Motor neuron (in vitro differentiated cells): ENCODE measurements at places on chromosomes 5 and 9.

DNA sequence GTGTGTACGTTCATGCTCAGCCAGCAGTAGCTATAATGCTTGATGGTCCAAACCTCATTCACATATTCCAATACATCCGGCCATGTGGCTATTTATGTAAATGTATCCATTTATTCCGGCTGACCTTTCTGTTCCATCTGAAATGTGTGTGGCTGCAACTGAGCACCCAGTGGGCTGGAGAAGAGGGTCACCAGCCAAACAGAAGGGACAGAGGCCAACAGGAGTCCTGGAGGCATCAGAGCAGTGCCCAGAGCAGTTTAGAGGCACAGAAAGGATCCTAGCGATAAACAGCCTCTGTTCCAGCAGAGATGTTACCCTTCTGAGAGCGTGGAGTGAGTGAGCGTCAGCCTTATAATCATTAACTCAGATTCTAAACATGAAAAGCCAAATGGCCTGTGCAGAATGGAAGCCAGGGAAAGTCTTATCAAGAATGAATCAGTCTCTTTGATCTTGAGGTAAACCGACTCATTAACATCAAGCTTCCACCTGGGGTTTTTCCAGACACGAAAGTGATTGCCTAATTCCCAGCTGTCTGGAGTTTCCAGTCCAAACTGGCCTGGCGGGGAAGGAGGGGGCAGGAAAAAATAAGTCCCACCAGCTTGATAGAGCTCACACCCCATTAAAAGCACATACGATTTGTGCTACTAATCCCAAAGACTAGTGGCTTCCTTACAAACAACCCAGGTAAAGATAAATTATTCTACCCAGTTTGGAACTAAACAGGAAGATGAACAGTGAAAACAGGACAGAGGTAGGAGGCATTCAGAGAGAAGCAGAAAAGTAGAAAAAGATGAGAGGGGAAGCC, 55.7 kb downstream of the SUSD1 start:
- ATAC-seq: peak; percentile 53

DNA sequence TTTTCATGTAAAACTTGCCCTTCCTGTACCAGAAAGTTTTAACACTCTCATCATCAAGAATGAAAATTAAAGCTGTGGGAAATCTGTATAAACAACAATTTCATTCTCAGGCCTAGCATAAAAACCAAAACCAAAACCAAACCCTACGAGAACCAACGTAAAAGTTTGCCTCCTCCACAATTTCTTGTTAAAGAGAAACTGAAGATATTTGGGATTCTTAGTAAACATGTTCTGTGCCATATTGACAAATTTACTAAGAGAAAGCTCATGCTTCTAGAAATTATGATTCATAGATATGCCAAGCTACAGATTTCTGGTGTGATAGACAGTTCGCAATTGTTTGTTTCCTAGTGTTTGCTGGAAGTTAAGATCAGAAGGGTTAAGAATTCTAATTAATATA, 801.0 kb upstream of the NUDT12 start:
- no peak for ATAC-seq

DNA sequence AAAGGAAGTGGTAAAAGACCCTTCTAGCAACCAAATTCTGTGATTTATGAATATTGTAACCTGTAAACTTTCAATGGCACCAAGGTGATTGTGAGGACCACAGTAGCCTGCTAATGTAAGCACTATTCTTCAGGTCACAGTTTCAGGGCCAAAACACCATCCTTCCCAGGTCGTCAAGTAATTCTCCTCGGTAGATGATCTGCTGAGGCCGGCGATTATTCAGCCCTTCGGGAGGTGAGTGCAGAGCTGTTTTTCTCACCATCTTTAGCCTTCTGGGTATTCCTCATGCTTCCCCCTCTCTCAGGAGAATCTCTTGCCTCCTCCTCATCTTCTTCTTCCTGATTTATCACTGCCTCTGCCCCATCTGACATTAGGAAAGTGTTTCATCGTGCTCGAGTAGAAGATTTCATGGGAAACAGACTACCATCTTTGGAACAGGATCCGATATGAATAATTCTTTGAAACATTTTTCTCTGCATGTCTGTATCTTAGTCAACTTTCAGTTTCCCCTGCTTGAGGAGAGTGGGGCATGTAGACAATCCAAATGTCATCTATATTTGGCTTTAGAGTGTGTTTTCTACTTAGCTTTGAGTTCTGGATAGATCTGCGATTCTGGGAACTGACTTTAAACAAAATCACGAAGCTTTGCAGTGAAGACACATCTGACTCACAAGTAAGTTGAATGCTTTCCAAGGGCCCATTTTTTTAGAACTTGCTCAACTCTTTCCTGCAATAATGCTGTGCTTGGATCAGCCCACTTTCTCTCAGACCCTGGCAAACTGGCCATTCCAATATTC, 173.9 kb downstream of the AOPEP start:
- no peak for ATAC-seq

DNA sequence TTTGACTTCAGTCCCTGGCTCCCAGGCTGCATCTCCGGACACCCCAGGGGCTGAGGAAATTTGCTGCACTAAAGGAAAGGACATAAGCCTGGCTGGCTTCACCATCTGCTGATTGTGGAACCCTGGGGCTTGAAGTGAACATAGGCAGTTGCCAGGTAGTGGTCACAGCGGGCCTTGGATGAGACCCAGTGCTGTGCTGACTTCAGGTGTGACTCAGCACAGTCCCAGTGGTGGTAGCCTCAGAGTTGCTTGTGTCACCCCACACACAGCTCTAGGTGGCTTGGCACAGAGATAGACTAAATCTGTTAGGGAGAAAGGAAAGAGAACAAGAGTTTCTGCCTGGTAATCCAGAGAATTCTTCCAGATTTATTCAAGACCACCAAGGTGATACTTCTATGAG, 36.1 kb upstream of the RUSC2 start:
- ATAC-seq: no peak

GRCh38 chr9:98808411-98808815, 943 bp downstream of the GALNT12 start:
- no peak for ATAC-seq

DNA sequence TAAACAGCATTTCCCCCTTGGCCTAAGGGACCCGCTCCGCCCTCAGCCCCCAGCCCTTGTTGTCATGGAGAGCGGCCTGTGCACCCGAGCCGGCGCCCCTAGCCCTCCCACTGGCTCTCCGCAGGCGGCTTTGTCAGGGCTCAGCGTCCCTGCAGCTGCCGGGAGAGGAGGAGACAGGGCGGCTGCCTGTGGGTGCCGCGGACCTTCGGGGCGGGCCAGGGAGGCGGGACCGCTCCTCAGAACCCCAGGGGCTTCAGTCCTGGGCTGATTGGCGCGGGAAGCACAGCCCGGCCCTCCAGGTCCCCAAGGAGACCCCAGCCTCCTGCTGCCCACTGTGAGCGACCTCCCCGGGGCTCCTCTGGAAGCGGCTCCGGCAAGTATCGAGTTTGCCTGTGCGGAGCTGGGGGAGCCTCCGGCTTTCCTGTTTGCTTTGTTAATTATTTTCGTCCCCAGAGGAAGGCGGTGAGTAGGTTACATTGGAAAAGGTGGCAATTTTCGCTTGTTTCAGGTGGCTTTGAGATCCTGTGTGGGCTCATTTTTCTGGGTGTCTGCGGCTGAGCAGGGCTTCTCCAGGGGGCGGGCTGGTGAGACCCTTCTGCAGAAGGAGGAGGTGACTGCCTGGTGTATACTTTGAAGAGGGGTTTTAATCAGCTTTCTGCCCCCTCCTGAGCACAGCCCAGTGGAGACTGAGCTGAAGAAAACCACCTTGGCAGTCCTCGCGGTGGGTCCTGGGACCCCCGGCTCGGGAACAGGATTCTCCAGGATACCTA, at the start of gene FGD3:
Gene FGD3, plus strand, starts transcription at position 256 of the 770 bp plus-strand sequence. CDS start 28,734 bp downstream, outside the sequence.
- peak; percentile 88 for ATAC-seq

DNA sequence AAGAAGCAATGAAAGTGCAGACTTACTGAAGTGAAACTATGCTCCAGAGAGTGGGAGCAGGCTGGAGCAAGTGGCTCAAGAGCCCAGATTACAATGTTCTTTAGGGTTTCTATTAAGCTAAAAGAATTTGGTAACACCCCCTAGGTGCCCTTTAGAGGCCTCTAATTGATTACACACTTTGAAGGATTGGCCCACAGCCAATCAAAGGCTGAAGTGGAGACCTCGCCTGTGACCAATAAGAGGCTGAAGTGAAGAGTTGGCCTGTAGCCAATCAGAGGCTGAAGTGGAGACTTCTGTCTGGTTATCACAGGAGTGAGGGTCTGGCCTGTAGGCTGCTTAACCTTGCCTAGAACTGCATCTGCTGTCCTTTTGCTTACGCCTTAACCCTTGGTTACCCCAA, 46.7 kb upstream of the SPATA31C2 start:
- no peak for ATAC-seq

DNA sequence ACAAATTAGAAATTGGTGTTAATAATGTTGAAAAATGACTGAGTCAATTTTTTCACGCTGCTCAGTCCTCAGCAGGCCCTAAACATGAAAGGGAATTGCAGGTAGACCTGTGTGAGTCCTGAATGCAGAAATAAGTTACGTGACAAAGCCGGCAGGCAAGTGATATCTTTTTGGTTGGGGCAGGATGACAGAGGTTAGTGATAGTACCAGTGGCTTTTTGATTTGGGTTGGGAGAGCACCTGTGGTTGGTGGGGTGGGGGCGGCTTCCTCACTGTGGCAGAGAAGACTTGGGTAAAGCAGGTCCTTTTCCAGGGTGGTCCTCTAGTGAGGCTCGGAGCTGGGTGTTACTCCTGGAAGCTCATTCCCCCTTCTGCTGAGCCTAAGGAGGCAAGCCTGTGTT, 164.7 kb downstream of the TMEM167A start:
- ATAC-seq: no peak

DNA sequence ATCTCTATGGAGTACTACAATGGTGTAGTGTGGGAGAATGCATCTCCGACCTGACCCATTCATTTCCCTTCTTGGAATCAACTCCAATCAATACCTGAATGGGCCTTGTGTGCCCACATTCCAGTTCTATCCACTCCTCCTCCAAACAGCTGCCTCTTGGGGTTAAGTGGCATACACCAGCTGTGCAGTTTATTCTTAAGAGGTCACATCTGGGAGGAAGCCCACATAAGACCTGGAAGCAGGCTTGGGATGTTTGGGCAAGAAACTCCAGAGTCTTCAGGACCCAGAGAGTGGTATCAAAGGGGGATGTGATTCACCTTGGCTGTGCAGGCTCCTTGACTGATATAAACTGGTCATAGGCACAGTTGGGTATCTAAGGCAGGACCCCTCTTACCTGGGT, 46.0 kb downstream of the ACTBL2 start:
- no peak for ATAC-seq

DNA sequence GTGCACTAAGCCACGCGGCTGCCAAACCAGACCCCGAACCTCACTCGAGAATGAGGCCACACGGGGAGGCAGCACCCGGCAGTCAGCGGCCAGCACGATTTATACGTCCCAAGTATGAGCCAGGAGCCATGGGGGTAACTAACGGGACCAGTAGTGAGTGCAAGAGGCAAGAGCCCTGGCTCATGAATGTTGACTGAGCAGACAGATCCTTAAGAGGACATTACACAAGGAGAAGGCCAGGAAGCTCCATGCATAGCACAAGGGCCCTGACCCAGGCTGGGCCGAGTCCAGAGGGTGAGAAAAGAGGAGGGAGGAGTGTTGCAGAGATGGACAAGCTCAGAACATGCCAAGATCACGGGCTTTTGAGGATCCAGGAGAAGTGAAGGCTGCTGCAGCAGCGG, 58.6 kb upstream of the PHYKPL start:
- no peak for ATAC-seq

GRCh38 chr5:78624011-78624541, 24.5 kb downstream of the LHFPL2 start:
- ATAC-seq: peak; percentile 78

- ATAC-seq: no peak
Observed at GRCh38 chr5:165631235-165631634, 2125.8 kb downstream of the MAT2B start.

- no peak for ATAC-seq
Observed at GRCh38 chr9:126992427-126992826, 77.8 kb downstream of the RALGPS1 start.

DNA sequence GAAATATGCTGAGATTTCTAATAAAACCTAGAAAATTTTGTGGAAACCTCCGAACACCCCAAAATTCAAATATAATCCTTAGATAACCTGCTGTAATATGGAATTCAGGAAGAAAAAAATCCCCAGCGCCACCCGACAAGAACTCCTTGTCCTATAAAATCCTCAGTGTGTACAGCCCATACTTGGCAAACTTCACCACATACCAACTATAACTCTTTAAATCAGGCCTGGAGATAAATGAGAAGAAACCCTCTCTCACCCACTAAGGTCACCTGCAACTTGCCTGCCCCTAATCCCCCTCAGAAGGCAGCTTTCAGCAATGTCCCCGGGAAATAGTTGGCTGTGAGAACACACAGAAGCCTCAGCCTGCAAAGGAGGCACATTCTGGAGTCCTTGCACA, 90.5 kb downstream of the SH3TC2 start:
- no peak for ATAC-seq

- ATAC-seq: no peak
Observed at GRCh38 chr9:136746155-136746490, 2.2 kb downstream of the LCN6 start.

GRCh38 chr9:137619240-137620047, 639 bp downstream of the EHMT1 start:
- peak; percentile 5 for ATAC-seq

- ATAC-seq: peak; percentile 62
Observed at GRCh38 chr9:18499980-18500379, 26.0 kb downstream of the ADAMTSL1 start.

- no peak for ATAC-seq
Observed at GRCh38 chr5:36526537-36526936, 79.9 kb upstream of the SLC1A3 start.

GRCh38 chr5:123517476-123517875, 5.5 kb downstream of the CSNK1G3 start:
- no peak for ATAC-seq

DNA sequence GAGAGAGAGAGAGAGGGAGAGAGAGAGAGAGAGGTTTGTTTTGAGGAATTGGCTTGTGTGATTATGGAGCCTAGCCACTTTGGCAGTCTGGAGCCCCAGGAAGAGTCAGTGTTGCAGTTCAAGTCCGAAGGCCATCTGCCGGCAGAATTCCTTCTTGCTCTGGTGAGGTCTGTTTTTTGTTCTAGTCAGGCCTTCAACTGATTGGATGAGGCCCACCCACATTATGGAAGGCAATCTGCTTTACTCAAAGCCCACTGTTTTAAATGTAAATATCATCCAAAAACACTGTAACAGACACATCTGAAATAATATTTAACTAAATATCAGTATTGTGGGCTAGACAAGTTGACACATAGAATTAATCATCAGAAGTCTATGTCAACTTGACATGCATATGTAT, 11.4 kb upstream of the GRM6 start:
- no peak for ATAC-seq

DNA sequence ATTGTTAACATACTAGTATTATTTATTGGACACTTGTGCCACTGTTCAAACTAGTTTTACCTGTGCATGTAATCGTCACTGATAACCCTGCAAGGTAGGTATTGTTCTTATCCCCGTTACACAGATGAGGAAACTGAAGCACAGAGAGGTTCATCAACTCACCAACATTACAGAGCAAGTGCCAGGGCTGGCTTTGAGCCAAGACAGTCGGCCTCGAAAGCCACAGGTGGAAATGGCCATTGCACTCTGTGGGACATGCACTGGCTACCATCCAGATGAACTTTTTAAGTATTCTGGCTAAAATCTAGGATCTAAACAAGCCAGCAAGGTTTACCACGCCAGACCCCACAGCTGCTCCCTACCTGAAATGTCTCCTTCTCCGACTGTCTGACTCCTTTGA, 57.9 kb downstream of the TEX10 start:
- ATAC-seq: no peak
